Activated CD4-positive, alpha-beta T cell treated with anti-CD3 and anti-CD28 coated beads for 4 hours (primary cell): ENCODE measurements at places on chromosomes 13 and 19.
A peak's percentile ranks its signal among the peaks of the same experiment; 100 is the strongest.

- peak; percentile 44 for DNase-seq
Observed at GRCh38 chr13:97226788-97227627, 4.9 kb downstream of the MBNL2 start.

DNA sequence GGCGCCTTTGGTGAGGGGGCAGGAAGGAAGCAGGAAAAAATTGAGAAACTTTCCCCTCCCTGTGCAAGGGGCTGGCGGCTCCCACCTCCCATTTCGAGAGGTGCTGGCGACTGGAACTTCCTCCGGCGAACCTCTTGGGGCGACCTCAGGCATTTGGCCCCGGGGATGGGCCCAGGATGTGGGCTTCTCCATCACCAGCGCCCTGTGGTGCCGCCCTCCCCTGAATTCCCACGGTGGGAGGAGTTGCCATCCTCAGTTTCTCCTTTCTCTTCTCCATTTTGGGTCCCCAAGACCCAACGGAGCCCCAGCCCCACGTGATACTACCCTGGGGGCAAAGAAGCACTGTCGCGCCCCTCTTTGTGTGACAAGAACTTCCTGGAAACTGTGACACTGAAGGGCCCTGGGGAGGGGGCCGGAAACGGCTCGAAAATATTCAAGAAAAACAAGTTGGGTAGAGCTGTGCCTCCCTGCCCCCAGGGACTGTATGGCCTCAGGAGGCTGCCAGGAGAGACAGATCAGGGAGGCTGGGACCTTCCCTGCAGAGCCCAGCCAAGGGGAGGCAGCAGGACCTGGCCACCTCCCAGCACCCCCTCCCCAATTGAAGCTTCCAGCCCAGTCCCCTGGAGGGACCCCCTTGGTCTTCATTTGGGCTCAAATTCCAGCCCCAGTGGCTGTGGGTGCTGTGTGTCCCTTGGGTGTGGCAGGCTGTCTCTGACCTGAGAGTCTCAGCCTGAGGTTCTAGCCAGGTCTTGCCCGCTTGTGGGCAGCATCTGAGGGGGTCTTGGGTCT, 16.2 kb upstream of the AP1M2 start:
- DNase-seq: peak; percentile 76

DNA sequence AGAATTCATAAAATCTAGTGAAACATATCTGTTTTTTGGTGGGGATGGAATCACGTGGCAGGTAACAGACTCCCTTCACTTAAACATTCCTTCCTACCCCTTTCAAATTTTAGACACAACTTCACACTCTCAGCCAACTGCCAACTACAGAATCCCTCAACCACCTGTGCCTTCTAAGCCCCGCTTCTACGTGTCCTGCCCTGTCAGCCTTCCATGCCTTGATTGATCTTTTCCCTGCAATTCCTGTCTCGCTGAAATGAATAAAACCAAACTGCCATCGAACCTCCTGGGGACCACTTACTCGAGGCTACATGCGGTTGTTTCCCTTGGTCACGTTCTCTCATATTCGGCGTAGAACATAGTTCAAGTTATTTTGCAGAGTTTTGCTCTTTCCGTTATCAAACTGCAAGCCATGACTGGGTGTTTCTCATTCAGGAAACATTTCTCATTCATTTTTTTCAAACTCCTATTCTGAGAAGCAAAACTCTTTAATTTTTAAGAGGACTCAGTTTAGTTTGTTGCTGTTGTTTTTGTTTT, 1.1 kb downstream of the ZNF625 start:
- no peak for DNase-seq

DNA sequence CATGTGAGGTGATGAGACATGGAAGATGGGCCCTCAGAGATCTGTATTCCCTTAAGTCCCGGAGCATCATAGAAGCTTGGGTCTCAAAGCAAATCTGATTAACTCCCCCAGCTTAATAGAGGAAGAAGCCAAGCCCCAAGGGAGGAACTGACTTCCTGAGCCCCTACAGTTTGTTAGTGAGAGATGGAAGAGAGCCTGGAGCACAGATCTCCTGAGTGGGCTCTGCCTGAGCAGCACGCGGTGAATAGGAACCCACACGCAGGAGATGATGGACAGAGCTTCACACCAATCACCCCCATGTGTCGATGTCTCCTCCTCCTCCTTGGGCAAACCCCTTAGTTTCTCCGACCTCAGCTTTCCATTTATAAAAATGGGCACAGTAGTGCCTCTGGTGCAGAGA, 50.1 kb upstream of the ATP12A start:
- no peak for DNase-seq

GRCh38 chr13:98921015-98921580, 56.8 kb downstream of the DOCK9 start:
- no peak for DNase-seq

GRCh38 chr13:83297586-83298290, 584.5 kb downstream of the SLITRK1 start:
- no peak for DNase-seq

DNA sequence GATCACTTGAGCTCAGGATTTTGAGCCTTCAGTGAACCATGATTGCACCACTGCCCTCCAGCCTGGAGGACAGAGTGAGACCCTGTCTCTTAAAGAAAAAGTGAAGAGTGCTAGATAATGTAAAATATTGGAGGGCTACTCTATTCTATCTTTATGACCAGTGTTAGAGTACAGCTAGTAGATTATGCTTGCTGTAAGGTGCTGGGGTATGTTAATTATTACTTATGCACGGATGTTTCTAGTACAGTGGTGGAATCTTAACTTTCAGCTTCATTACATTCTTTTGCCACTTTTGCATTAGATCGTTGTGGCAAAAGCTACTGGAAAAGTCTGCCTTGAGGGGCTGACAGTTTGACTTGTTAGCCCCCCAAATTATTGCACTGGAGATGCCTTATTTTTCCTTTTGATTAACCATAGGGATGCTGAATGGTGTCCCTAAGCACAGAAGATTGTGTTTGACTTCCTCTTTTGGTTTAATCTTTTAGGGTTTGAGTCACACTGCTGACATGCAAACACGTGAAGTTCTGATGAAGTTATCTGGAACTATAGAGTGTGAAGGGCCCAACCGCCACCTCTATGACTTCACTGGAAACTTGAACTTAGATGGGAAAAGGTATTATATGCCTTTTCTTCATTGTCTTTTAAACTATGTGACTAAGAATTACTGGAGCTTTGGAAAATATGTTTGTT, 169.8 kb downstream of the ATP8A2 start:
- no peak for DNase-seq

GRCh38 chr13:98976941-98977340, 923 bp downstream of the DOCK9 start:
- no peak for DNase-seq

DNA sequence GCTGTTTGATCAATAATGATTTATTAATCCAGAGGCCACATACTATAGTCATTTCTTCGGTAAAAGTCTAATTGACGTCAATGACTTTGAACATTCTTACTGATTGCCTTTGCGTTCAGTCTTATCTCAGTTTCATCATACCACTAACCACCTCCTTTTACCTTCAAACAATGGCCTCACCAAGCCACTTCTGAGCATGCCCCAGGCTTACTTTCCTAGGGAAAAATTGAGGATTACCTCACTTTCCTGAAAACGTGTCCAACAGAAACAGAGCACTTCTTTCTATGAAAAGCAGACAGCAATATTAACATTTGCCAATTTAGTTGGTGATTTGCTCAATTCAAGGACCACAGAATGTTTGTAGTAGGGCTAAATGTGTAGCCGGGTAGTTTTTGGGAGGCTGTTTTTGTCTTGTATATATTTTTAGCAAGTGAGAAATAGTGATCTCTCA, 157.6 kb downstream of the KLF5 start:
- DNase-seq: no peak

DNA sequence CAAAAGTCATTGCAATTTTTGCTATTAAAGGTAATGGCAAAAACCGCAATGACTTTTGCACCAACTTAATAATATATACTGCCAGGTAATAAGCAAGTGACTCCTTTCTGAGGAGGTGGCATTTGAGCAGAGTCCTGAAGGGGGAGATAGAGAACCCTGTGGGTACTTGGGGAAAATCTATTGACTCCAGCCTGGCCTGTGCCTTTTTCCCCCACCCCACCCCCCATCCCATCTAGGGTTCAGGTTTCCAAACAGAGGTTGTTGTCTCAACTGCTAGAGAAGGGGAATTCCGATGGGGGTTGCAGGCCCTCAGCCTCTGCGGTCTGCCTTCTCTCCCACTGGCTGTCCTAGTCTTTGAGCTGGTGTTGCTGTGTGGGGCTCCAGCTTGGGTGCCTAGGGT, 11.5 kb downstream of the S1PR2 start:
- DNase-seq: peak; percentile 27
